ENCODE measurements at places on chromosomes 12 and 14.
A peak's percentile ranks its signal among the peaks of the same experiment; 100 is the strongest.

DNA sequence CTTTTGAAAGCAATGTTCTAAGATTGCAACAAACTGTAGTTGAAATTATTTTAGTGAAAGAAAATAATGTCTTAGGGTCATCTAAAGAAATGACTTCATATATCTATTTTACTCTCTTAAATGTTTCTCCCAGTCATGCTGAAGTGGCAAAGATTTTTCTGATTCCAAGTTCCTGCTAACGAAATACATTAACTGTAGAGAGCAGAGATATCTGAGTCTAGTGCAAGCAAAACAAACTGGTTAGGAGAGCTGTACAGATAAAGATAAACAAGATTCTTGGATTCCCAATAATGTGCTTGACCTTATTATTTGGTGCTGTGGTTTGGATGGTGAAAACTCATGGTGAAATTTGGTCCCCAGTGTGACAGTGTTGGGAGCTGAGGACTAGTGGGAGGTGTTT lies 199.9 kb upstream of the PWP1 start:
- no peak for DNase-seq

DNA sequence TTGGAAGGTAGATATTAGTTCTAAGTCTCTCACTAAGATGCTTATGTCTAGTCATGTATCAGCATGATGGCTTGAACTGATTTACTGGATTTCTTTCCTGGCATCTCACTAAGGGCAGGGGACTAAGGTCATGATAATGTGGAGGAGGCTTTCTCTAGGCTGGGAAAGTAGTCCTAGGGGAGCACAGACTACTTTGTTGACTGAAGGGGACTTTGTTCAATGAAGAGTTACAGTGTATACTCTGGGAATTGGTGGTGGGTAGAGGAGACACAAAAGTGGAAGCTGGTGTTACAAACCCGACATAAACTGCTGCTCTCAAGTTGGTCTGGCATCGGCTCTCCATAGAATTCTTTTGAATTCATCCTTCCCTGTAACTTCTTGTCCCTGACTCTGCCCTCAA lies 75.2 kb downstream of the SAMD4A start:
- no peak for DNase-seq

DNA sequence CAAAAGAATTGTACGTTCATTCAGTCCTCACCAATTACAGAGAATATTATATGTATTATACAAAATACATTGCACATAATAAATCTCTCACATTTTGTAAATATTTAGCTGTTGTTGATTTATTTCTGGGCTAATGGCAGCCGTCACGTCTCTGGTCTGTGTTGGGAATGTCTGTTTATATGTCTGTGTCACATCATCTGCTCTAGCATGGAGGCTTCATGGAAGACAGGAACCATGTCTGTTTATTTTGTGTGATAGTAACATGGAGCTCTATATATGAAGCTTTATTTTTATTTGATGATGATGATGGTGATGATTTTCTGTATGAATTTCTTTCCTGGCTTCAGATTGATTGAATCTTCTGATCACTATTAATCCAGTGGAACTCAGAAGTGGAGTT lies 138.4 kb downstream of the RAD51B start:
- DNase-seq: no peak

GRCh38 chr14:89695846-89696245 lies 258.7 kb downstream of the EFCAB11 start:
- DNase-seq: no peak

DNA sequence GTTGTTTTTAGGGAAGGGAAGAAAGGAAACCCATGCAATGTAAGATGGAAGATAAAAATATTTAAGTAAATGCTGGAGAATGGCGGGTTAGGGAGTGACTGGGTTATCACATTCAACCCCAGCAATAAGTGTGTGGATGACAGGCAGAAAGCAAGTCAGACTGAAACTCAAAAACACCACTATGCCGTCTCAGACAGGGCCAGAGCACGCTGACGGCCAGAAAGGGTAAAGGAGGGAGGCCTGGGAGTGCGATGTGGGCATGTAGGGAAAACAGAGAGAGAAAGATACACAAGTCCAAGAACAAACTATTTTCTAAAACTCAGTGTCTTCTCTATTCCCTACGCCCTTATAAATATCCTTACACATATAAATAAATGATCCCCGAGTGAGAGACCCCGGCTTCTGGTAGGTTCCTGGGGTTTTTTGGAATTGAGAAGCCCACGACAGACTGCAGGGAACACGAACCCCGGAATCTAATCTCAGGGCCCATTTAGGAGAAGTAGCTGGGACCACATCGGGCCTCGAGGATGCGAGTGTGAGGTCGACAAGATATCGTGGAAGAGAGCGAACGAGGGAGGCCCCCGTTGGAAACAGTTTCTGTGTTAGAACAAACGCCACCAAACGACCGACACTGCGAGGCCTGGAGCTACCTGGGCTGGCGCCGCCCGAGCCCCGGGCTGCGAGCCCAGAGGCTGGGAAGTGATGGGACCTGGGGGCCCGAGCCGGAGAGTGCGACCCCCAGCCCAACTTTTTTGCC lies 735 bp upstream of the OTX2 start:
- no peak for DNase-seq

GRCh38 chr14:76995279-76996035 lies 33.1 kb downstream of the IRF2BPL start:
- DNase-seq: no peak

DNA sequence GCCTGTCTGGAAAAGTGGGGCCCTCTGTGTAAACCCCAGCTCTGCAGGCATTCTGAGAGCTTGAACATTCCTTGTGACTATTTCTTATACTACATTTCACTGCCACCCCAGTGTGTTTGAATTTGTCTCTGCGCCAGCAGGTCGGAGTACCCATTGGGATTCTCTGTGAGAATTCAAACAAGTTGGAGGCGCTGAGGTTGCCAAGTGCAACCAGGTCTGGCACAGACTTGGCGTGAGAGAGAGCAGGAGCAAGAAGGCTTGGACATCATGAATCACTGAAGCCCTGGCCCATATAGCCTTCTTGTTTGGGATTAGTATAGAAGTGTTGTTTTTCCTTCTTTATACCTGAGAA lies 33.0 kb upstream of the ATP2A2 start:
- no peak for DNase-seq

- DNase-seq: no peak
Observed at GRCh38 chr12:120485961-120486881, 9.7 kb upstream of the DYNLL1 start.

DNA sequence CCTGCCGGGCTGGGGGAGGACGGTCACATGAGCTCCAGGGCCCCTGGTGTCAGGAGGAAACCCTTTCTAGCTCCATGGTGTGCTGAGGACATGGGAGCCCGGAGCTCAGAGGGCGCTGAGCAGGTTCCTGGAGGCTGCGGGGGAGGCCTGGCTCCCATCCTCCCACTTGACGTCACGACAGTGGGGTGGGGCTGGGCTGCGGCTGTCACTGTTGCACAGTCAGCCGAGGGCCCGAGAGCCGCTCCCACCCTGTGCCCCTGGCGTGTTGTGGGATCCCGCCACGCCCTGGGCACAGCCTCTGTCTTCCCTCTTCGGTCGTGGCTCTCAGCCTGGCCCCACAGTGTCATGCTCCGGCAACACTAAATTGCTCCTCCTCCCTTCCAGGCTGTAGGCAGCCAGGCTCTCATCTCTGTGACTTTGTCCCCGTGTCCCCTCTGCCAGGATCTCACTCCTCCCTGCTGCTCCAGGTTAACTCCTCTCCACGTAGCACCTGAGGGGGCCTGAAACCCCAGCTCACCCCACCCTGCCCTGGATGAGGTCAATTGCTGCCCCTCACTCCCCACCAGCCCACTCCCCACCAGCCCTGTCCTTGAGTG lies 33.0 kb downstream of the BEGAIN start:
- no peak for DNase-seq

GRCh38 chr12:47775100-47775911 lies 2.3 kb downstream of the SLC48A1 start:
- no peak for DNase-seq

GRCh38 chr14:99476864-99477263 lies 3.8 kb downstream of the SETD3 start:
- DNase-seq: no peak

DNA sequence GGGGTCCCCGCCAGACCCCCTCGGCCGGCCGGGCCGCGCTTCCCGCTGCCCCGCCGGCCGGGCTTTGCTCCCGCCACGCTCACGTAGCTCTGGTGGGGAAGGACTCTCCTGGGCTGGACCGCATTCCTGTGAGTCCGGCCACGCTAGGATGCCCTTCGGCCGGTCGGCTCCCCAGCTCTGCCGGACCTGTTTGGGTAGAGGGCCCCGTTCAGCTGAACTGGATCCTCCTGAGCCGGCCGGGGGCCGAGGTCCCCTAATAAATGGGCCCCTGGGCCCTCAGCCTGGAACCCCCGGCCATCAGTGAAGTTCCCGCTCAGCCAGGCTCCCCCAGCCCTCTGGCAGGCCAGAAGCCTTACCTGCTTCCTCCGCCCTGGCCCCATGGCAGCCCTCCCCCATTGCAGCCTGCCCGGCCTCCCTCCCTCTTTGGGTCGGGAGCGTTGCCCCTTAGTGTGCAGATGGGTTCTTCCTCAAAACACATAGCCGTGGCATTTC lies 593 bp downstream of the UNC119B start:
- peak; percentile 18 for DNase-seq

- no peak for DNase-seq
Observed at GRCh38 chr14:38391334-38391733, 135.4 kb upstream of the CLEC14A start.

GRCh38 chr12:24012528-24012927 lies 63.1 kb upstream of the SOX5 start:
- DNase-seq: no peak

- DNase-seq: peak; percentile 58
Observed at GRCh38 chr14:49971156-49972130, 78.6 kb downstream of the ARF6 start.

GRCh38 chr12:117067638-117068037 lies 31.6 kb downstream of the TESC start:
- DNase-seq: no peak

- no peak for DNase-seq
Observed at GRCh38 chr14:30995689-30996088, 29.8 kb upstream of the AP4S1 start.

GRCh38 chr14:99647411-99647810 lies 2.5 kb downstream of the HHIPL1 start:
- DNase-seq: no peak

DNA sequence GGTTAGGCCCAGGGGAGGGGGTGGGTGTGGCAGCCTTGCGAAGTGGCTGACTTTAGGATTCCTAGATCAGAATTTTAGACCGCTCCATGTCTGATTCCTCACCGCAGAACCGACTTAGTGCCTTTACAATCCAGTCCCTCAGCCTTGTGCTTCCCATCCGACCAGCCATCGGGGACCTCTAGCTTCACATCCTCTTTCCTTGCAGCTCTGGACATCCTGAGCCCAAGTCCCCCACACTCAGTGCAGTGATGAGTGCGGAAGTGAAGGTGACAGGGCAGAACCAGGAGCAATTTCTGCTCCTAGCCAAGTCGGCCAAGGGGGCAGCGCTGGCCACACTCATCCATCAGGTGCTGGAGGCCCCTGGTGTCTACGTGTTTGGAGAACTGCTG lies 557 bp downstream of the COPS7A start:
- DNase-seq: no peak

- no peak for DNase-seq
Observed at GRCh38 chr12:31726575-31726974, 2.2 kb downstream of the AMN1 start.

- DNase-seq: no peak
Observed at GRCh38 chr12:104588047-104588920, 131.5 kb downstream of the CHST11 start.

- no peak for DNase-seq
Observed at GRCh38 chr12:131621701-131622421, 89.0 kb upstream of the SFSWAP start.

- DNase-seq: no peak
Observed at GRCh38 chr12:95759718-95760117, 30.8 kb downstream of the NTN4 start.

DNA sequence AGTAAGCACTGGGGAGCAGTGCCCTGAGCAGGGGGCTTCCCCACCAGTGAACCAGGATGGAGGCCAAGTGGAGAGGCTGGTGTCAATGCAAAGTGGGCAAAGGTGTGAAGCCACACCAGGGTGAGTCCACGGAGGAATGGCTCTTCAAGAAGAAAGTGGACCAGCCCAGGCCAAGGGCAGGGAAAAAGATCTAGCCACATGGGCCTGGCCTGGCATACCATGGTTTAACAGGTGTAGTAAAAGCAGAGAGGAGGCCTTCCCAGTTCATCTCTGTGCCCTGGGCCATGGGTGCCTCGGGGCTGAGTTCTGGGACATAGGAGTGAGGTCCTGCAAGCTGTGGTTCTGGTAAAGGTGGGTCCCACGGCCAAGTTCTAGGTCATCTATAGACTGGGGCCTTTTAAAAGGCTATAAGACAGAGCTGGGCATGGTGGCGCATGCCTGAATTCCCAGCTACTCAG lies 153.4 kb downstream of the DPF3 start:
- DNase-seq: no peak

- DNase-seq: no peak
Observed at GRCh38 chr12:7907009-7907408, 29.0 kb downstream of the SLC2A3 start.

Measured in GM18507 (cell line).